ENCODE measurements at places on chromosomes 6 and 20.

DNA sequence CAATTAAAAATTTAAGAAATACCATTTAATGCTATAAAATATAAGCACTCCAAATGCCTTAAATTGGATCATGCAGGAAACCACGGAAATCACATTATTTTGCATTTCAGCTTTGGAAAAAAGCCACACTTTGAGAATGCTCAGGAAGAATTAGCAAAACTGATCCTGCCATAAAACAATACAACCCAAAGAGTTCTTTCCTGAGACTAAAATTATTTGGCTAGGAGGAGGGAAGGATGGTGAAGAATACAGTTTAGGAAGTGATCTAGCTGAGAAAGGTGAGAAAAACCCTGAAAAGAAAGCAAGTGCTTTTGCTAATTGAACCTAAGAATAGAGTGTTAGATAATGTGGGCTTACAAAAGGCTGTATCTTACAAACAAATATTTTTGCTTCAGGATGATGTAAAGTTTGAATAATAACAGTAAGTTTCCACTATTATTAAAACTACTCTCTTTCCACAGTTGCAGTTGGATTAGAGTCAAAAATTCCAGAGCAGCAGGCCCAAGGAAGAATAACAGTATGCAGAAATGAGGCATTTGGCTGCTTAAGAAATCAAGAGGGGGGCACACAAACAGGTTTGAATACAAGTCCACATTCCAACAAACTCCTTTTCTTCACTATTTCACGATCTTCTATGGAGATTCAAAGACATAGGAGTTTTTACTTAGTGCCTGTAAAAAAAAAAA, 565.4 kb downstream of the RFPL4B start:
- DNase-seq = no peak

GRCh38 chr6:35170891-35171290, 29.8 kb upstream of the TCP11 start:
- no peak for DNase-seq

GRCh38 chr20:16178546-16179135, 394.6 kb downstream of the KIF16B start:
- no peak for DNase-seq

DNA sequence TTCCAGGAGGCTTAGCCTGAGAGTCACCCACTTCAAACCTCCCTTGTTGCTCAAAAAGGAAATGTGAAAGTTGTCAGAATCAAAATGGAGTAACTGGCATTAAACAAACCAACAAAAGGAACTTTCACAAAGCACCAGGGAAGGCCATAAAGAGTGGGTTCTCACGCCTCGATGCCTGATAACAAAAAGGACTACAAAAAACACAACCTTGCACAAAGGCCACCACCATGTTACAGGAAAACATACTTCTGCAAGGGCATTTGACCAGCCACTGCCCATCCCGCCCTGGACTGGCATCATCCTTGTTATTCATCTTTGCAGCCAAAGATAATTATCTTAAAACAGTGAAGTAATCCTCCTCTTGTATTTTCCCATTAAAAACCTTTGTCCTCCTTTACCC, 34.8 kb downstream of the RNASET2 start:
- no peak for DNase-seq

DNA sequence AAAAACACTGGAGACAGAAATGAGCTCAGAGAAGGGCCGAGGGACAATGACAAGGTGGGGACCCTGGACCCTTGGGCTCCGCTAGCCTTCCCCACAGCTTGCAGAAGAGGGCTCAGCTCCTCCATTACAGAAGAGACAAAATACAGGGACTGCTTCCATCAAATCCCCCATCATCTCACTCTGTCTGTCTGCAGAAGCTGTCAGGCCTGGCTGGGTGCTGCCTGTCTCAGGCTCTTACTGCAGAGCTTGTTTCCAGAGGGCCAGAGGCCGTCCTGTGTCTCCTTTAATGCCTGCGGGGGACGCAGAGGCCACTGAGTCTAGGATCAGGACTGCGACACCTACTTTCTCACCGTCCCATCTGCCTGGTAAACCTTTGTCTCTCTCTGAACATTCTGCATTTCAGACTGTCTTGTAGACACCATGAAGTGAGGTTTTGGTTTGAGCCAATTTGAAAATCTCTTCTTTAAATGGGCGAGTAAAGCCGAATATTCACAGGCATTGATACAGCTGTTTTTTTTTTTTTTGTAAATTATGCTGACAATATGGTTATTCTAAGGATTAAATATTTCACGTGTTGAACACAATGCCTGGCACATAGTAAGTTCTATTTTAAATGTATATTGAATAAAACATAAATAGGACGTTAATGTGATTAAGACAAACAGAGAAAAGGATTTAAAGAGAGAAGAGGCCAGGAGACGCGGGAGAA, 28.3 kb downstream of the RNASET2 start:
- no peak for DNase-seq

DNA sequence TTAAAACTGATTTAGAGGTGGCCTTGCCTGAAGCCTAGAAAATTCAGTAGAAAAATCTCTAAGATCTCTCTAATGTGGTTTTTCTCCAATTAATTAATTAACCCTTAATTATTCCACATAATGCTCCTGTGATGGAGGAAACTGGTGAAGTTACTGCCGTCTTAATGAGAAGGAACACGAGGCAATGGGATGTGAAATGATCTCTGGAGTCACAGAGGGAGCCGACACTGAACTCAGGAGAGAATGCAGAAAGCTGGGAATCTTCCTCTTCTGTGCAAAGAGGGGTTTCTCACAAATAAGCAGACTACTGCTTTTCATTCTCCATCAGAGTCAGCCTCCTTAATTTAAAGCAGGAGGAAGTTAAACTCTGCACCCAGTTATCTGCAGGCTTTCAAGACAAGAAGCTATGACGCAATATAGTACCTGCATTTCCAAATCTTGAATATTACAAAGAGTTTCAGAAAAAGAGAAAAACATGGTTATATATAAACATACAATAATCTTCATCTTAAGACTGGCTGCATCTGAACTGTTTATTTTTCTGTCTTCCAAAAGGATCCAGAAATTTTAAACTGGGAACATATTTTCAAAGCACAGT, 18.1 kb upstream of the SNRPB2 start:
- DNase-seq = no peak

- no peak for DNase-seq
Measured at GRCh38 chr20:8530022-8530421, 398.0 kb downstream of the PLCB1 start.

- DNase-seq = no peak
Measured at GRCh38 chr20:61119794-61120410, 132.2 kb upstream of the CDH4 start.

- DNase-seq = no peak
Measured at GRCh38 chr20:44720621-44720996, 5.4 kb downstream of the CCN5 start.

GRCh38 chr6:27076116-27076515, 171.4 kb upstream of the PRSS16 start:
- DNase-seq = no peak

GRCh38 chr20:34710568-34710839, 6.4 kb downstream of the TP53INP2 start:
- DNase-seq = no peak

- no peak for DNase-seq
Measured at GRCh38 chr20:19785173-19785982, 27.3 kb downstream of the RIN2 start.

GRCh38 chr20:1214838-1215261, 11.0 kb upstream of the RAD21L1 start:
- DNase-seq = no peak

DNA sequence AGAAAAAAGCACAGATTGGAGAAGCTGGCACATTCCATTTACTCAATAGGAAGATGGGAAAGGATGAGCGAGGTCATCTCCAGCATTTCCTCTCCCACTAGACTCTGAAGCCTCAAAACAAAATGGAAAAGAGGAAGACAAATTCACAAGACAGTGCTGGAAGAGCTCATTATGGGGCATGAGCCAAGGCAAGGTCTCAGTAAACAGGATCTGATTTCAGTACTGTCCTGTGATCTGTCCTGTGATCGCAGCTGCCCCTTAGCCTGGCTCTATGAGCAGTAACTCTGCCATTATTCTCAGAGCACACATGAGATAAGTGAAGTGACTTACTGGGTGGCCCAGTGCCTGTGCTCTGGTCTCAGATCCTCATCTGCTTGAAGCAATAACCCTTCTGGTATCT, 68.1 kb upstream of the SLC4A11 start:
- no peak for DNase-seq

DNA sequence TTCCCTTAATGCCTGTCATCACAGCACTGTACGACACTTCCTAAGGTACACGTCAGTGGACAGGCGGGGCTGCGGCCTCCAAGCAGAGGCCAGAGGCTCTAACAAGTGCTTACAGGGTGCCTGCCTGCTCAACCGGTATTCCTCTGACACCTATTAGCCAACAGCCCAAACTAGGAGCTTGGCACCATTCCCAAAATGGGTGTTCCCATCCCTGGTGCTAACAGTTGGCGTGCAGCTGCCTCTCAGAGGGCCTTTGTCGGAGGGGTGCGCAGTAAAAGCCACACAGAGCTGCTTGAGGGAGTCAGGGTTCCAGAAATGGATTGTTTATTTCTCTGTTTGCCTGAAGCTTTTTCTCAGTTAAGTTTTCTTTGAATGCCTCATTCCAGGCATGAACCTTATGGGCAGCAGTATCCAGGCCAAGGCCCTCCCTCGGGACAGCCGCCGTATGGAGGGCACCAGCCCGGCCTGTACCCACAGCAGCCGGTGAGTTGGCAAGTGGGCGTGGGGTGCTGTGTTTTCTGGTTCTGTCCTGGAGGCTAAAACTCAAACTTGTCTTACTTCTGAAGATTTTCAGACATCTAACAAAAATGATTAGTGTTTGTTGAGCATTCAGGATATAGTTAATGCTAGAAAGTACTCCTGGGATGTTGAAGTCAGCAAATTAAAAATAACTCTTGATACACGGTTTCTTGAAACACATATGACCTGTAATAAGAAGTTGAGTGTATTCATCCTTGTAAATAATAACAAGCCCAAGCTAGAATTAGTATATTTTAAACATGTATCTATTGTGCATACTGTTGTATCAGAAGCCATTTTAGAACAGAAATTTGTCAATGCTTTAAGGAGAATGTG, 124.7 kb downstream of the TMEM242 start:
- DNase-seq = no peak

Data from activated CD4-positive, alpha-beta T cell treated with anti-CD3 and anti-CD28 coated beads, Interleukin-2, amount 50 U/mL, for 48 hours (primary cell).